ENCODE measurements at places on chromosomes 11 and 22. TPM values are rescaled to one million over a fixed set of nuclear protein-coding genes. Genes with fewer than 3 reads are reported as not detected.

DNA sequence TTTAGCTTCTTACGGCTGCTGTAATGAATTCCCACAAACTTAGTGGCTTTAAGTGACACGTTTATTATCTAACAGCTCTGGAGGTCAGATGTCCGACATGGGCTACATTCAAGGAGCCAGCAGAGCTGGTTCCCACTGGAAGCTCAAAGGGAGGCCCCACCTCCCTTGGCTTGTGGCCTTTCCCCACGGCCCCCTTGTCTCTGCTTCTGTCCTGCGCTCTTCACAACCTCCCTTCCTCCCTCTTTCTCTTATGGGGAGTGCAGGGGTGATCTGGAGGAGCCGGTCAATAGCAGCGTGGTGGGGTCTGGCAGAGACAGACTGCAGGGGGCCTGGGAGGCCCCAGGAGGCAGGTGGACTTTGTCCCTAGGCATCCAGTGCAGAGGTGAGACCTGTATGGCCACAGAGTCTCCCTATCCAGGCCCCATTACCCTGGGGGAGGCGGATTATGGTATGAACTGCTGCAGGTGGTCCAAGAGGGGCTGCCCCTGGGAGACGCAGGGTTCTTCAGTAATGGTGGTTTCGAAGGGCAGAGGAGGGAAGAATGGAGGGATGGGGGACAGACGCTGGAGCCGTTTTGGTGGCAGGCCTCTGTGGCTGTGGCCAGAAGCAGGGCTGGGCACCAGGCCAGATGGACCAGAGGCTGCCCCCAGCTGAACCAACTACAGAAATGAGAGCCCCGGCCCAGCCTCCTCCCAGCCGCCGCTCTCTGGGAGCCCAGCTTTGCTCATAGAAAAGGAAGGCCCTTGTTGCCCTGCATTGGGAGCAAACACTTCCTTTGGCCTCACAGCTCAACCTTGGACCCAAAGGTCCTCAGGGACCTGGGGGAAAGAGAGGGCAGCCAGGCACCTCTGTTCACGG lies 30.7 kb upstream of the KCNQ1OT1 start:
- no peak for DNase-seq

- no peak for DNase-seq
These were observed 1.8 kb downstream of the MTA2 start for GRCh38 chr11:62599901-62600300.

GRCh38 chr11:76624500-76625379 lies 45.8 kb downstream of the LRRC32 start:
- DNase-seq, result no peak

DNA sequence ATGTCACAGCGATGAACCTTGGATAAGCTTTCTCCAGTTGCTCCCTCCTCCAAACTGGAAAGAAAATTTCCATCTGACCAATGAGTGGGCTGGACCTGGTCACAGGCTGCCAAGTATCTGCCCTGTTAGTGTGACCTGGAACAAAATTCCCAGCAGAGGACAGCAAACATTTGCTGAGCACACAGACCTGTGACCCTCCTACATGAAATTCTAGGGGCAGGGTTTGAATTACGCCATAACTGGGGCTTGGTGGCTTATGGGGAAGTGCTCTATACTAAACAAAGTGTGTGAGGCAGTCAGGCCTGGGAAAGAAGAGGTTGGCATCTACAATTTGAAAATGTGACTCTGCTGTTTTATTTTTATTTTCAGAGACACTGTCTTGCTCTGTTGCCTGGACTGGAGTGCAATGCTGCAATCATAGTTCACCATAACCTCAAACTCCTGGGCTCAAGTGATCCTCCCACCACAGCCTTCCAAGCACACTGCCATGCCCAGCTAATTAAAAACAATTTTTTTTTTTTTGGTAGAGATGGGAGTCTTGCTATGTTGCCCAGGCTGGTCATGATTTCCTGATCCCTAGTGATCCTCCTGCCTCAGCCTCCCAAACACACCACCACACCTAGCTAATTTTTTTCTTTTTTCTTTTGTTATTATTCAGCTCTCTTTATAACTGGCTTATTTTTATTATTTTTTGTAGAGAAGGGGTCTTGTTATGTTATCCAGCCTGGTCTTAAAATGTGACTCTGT lies 13.6 kb upstream of the XBP1 start:
- no peak for DNase-seq

- DNase-seq, result no peak
These were observed 21.7 kb upstream of the SMCO4 start for GRCh38 chr11:93564895-93565294.

DNA sequence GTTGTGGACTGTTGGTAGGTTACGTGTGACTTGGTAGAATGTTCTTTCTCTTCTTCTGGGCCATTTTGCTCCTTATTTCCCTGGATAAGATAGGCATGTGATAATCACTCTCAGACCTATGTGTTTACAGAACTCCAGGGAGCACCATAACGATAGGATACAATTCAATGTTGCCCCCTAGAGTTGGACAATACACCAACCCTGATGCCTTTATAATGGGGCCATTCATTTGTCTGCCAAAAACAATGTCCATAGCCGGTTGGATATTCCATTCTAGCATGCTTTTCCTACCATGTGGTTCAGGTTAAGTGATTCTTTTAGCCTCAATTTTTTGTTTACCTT lies 60.5 kb downstream of the APIP start:
- DNase-seq, result no peak

DNA sequence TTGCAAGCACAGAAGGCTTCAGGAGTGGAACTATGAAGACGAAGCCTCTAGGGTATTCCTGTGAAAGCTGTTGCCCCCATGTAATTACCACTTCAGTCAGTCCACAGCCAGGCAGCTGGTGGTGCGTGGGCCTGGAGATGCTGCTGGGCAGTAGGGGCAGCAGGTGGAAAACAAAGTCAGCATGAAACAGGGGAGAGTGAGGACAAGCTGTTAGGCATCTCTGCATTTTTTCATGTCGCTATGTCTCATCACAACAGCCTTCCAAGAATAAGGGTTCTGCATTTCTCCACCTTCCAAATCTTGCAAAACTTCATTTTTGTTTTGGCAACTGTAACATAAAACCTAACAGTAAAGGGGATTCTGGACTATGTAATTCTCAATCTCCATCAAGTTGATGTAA lies 757.5 kb downstream of the NELL1 start:
- DNase-seq, result no peak

DNA sequence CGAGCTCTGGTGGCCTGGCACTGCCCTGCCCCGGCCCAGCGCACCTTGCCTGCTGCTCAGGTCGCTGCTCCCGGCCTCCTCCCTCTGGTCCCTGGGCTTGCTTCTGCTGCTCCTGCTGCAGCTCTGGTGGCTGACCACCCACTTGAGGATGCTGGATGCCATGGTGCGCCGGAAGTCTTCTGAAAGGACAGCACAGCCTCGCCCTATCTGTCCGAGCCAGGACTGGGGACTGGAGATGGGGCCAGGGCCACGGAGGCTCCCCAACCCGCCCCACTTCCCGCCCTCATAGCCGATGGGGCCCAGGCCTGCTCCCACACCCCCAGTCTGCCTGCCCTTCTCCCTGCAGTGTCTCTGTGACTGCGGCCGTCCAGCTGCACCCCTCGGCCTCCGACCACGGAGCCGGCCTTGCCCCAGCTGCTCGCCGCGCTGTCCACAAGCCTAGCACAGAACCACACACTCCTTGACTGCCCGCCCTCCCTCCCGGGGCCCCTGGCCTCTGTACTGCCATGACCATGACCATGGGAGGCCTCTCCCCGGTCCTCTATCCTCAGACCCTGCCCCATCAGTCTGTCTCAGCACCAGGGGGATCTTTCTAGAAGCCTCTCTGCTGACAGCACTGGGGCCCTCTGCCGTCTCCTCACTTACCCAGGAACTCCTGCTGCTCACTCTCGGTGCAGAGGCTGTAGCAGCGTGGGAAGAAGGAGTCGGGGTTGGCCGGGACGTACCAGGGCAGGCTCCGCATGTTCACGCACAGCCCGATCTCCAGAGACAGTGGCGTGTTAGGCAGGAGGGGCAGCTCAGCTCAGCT lies 12.7 kb downstream of the TTLL8 start:
- no peak for DNase-seq

- no peak for DNase-seq
These were observed 48.7 kb upstream of the LIN7C start for GRCh38 chr11:27555264-27555663.

DNA sequence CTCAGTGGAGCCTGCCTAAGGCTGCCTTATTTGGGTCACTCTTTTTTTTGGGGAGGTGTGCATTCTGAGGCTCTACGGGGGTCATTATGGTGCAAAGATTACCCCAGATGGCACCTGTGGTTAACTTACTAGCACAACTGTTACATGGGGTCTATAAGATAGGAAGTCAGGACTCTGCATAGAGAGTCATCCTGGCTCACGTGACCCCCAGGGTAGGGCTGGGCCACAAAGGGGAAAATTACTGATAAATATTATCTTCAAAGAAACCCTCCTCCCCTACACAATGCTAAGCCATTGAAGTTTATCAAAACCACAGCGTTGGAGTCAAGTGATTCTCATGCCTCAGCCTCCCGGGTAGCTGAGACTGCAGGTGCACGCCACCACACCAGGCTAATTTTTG lies 397.1 kb downstream of the MN1 start:
- DNase-seq, result no peak

DNA sequence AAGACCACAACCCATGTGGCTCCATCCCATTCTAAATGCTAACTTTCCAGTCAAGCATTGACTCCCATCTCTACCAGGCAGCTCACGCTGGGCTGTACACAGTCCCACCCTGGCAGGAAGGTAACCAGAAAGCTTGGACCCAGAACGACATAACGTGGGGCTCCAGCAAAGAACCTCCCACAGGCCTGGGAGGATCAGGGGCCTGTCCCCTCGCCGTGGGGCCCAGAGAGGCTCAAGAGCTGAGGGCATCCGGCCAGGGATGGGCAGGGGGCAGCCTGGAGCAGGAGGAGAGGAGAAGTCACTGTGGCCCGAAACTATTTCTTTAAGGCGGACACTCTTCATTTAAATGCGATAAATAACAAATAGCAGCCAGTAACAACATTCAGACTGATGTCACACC lies 169.9 kb downstream of the SHANK2 start:
- DNase-seq, result no peak

DNA sequence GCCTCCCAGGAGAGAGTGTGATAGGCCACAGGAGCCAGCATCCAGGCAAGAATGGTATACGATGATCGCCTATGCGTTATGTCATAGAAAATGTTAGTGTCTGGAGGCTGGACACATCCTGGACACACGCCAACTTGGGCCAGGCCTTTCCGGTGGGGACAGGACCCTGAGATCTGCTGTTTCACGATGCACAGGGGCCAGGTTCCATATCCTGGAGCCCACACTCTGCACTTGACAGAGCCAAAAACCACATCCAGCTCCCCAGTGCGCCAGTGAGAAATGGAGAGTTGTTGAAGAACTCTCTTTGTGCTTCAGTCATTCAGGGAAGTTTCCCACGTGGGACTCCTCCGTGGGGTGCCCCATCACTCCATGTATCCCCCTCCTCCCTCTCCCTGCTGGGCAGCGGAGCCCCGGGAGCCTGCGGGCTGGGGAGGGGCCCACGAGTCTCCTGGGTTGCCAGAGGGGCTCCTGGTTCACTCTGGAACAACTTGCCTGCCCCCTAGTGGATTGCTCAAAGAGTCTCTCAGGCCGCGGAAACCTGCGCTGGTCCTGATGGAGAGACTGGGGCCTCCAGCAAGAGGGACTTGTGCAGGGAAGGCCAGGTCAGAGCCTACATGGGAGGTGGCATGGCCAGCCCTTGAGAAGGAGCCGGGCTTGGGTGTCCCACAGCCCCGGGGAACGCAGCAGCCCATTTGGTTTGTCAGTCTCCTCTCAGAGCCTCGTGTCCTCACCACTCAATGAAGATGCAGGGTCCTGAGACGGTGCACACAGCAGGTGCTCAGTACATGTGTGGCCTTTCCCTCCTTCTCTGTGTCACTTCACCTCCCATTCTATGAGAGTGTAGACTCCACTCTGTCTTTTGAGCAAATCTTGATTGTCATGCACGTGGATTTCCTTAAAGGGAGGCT lies 10.2 kb upstream of the LRRC32 start:
- peak; percentile 88 for DNase-seq

GRCh38 chr11:77093987-77094840 lies 8.4 kb upstream of the OMP start:
- no peak for DNase-seq

- no peak for DNase-seq
These were observed 199.6 kb upstream of the ZBED5 start for GRCh38 chr11:11057472-11057854.

DNA sequence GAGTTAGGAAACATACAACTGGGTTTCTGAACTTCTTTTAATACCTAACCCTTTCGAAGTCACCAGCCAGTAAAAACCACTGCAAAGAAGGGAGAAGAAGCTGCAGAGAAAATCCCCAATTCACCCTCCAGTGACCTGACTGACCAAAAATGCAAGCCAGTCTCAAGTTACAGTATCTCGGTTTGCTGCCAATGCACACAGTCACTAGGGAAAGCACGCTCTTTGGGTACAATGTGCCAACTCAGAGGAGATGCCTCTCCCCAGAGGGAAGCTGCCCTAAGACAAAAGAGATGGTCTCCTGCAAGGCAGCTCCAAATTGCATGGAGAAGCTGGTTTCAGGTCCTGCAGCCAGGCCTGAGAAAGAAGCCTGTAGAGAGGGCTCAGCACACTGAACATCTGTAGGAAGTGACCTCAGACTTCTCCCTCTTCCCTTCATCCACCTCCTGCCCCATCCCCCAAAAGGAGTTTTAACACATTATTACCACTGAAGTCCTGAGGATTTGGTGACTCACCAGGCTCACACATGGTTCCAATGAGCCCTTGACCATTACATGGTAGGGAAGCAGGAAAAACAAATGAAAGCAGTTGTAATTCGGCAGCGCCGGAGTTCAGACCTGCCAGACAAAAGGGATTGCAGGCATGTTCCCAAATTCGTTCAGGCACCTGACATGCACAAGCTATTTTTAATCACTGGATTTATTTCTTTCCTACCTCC lies 90.1 kb downstream of the ETS1 start:
- no peak for DNase-seq

The PIWIL4 gene
- total RNA-seq, result 0.62 TPM

The PANX3 gene
- total RNA-seq, result not detected

The SMIM35 gene
- not detected for total RNA-seq

The GAS2L1 gene
- 19.9 TPM for total RNA-seq

All from WTC11 (cell line).